G401 (cell line): ENCODE measurements at places on chromosomes 6 and 20.

GRCh38 chr6:43985329-43985728 is 141.9 kb downstream of the MRPL14 start:
- no peak for DNase-seq

- DNase-seq, result no peak
Measured at GRCh38 chr6:62152796-62153195, 133.2 kb downstream of the KHDRBS2 start.

GRCh38 chr6:23650676-23651075 is 475.3 kb upstream of the NRSN1 start:
- no peak for DNase-seq

DNA sequence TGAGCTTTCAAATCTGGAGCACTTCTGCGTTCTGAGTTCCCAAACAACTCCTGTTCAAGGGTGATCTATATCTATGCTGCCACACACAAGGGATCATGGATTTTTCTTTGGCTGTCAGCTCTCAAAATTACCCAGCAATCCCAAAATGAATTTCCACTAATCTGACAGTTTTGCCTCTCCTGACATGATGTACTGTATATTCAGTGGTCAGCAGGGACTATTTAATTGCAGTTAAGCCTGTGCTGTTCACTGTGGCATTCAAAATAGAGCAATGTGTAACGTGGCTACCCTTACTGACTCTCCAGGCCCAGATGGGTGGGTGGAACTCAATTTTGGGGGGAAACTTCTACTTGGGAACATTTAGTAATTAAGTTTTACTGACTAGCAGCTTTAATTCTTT is 283.8 kb upstream of the TSHZ2 start:
- no peak for DNase-seq

DNA sequence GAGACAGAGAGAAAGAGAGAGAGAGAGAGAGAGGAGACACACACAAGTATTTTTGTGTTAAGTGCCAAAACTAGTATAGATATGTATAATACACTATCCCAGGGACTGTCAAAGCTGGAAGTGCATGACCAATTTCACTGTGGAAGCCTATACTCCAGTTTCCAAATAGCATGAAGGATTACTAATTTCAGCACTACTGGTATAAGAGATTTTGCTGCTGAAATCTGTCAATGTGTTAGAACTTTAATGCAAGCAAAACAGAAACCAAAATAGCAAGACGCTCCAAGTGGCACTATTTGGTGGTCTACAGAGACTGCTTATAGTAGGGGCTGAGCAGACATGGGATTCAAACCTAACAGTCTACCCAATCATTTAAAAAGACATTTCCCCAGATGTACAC is 284.8 kb downstream of the BTBD9 start:
- no peak for DNase-seq

DNA sequence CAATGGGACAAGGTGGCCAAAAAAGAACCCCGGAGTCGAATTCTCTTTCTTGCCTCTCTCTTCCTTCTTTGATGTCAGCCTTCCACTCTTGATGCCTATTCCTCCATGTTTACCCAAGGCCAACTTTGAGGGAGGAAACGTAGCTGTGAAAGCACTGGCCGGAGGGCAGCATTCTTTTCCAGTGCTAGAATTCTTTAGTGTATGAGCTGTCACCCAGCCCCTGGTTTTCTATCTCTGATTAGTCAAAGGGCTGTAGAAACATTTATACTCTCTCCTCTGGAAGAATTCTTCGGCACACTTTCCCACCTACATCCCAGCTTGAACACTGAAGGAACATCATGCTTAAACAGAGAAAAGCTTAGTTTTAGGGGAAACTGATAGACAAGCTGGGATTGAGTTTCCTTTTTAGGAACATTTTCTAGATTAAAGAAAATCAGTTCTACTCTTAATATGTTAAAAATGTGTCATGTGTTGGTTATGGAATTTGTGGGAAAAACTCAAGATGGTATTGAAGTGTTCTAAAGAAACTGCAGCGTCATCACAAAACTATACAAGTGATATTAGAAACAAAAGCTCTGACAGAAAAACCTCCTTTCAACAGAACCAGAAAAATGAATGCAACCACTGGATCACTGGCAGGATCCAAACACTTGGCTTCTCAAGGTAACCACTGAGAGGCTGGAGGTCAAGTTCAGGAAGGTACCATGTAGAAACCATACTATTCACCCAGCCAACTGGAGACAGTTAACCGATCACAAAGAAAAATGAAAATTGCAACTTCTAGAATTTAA is 20.7 kb upstream of the UTRN start:
- no peak for DNase-seq

DNA sequence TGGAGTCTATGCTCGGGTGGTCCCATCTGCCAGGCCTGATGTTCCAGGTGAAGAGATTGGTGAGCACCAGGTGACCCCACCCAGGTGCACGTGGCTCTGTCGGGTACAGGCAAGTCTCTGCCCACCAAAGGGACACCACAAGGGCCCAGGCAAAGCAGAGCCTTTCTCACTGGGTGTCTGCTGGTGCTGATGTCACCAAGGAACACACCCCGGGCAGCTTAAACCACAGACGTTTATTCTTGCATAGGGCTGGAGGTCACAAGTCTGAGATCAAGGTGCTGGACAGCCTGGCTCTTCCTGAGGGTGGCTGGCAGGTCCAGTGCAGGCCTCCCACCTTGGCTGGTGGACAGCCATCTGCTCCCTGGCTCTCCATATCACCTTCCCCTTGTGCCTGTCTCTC is 100.7 kb upstream of the CD93 start:
- DNase-seq, result no peak

- peak; percentile 6 for DNase-seq
Measured at GRCh38 chr6:150373260-150373701, 4.5 kb downstream of the IYD start.

DNA sequence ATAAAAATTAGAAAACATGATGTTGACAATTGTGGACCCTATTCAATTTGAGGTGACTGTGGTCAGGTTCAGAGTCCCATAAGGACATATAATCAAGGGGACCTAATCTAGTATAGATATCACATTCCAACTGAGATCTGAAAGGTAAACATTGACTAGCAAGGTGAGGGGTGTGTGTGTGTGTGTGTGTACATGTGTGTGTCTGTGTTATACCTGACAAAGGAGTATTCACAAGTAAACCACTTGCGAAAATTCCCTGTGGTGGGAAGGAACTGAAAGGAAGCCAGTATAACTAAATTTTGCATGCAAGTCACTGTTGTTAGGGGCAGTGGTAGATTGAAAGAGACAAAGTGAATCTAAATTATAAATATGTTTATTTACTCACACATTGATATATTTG is 723.7 kb downstream of the COL12A1 start:
- no peak for DNase-seq

DNA sequence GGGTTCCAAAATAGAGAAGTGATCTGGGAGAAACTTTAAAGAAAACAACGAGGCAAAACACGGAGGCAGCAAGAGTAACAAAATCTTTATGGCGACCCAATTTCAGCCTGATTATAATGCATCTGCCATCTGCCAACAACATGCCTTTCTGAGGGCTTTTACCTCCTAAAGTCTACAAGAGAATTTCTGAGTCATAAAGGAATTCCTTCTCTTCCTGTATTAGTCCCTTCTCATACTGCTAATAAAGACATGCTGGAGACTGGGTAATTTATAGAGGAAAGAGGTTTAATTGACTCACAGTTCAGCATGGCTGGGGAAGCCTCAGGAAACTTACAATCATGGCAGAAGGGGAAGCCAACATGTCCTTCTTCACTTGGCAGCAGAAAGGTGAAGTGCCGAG is 226.6 kb downstream of the HACE1 start:
- no peak for DNase-seq
